Naive thymus-derived CD4-positive, alpha-beta T cell (primary cell): ENCODE measurements at places on chromosomes 7 and 10. TPM values are rescaled to one million over a fixed set of nuclear protein-coding genes. Genes with fewer than 3 reads are reported as not detected.

DNA sequence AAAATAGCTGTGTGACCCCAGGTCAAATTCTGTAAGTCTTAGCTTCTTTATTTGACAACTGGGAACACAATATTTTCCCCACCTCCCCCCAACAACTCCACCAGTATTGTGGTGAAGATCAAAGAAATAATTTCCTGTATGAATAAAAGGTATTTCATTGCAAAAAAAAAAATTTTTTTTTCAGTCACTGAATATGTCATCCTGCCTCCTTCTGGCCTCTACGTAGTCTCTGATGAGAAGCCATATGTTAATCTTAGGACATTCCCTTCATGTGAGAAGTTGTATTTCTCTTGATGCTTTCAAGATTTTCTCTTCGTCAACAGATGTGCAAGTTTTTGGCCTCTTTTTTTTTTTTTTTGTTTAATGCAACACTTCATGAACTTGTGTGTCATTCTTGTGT, 33.0 kb downstream of the ZNF33A start:
- no peaks in the 10 kb centered on the region for H3K27me3 ChIP-seq
- no peak overlapping the region for H3K4me3 ChIP-seq
- no peak for DNase-seq
- no peak overlapping the region for H3K27ac ChIP-seq
- no peaks in the 10 kb centered on the region for H3K36me3 ChIP-seq

- H3K4me3 ChIP-seq: no peak overlapping the region
- no peaks in the 10 kb centered on the region for H3K36me3 ChIP-seq
- no peaks in the 10 kb centered on the region for H3K27me3 ChIP-seq
- no peak for DNase-seq
- H3K4me1 ChIP-seq: no peaks in the 10 kb centered on the region
These were observed 321.7 kb downstream of the PRPF18 start for GRCh38 chr10:13908475-13908874.

DNA sequence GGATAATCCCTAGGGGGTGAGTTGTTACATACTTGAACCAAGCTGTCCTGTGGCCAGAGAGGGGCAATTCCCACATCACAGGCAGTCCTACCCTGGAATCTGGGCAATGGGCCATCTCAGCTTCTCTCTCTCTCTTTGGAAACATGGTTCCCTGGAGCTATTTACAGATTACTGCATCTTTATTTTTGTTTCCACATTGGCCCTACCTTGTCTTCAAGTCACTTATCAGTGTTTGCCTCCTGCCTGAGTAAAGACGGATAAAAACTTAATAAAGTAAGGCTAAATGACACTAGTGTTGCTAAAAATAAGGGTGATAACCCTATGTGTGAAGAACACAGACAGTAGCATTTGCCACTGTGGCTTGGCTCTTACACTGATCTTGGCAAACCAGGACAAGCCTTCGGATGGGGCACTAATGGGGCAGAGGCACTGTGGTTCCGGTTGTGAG, 228.2 kb downstream of the GFRA1 start:
- H3K4me1 ChIP-seq: no peaks in the 10 kb centered on the region
- H3K27me3 ChIP-seq: no peaks in the 10 kb centered on the region
- no peaks in the 10 kb centered on the region for H3K36me3 ChIP-seq

DNA sequence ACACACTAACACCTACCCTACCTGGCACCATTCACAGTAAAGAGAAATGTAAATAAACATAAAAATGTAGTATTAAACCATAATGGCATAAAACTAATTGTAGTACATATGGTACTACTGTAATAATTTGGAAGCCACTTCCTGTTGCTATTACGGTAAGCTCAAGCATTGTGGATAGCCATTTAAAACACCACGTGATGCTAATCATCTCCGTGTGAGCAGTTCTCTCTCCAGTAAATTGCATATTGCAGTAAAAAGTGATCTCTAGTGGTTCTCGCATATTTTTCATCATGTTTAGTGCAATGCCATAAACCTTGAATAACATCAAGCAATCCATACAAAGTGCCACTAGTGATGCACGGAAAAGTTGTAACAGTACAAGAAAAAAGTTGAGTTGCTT, 75.4 kb downstream of the CFTR start:
- H3K27ac ChIP-seq: no peak overlapping the region
- H3K4me1 ChIP-seq: no peaks in the 10 kb centered on the region
- H3K36me3 ChIP-seq: no peaks in the 10 kb centered on the region
- H3K27me3 ChIP-seq: no peaks in the 10 kb centered on the region
- no peak for DNase-seq
- no peak overlapping the region for H3K4me3 ChIP-seq

DNA sequence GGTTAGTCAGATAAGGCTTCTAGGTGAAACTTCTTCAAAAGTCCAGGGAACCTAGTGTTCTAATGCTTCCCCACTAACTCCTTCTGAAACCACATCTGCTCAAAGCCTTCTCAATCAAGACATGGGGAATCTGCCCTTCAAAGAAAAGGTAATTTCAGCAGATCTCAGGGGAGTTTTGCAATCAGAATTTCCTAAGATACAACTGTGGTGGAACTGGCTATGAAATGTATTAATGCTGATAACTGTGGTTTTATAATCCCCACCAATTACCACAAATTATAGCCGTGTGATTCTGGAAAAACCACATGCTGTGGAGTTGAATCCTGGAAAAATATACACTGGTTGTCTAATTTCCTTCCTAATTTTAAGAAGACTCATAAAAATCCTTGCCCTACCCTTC, 233.8 kb downstream of the SORCS1 start:
- DNase-seq: no peak
- H3K36me3 ChIP-seq: no peaks in the 10 kb centered on the region

GRCh38 chr10:11631890-11632587, 20.6 kb upstream of the USP6NL start:
- no peaks in the 10 kb centered on the region for H3K27me3 ChIP-seq
- DNase-seq: peak; percentile 42
- no peaks in the 10 kb centered on the region for H3K36me3 ChIP-seq
- H3K4me3 ChIP-seq: peak overlapping the region; percentile 9
- no peaks in the 10 kb centered on the region for H3K4me1 ChIP-seq

The TSPAN12 gene
- not detected for total RNA-seq

- no peaks in the 10 kb centered on the region for H3K36me3 ChIP-seq
- H3K27me3 ChIP-seq: no peaks in the 10 kb centered on the region
- no peak overlapping the region for H3K4me3 ChIP-seq
- DNase-seq: no peak
These were observed 222.2 kb upstream of the SH2B2 start for GRCh38 chr7:102064361-102065025.

DNA sequence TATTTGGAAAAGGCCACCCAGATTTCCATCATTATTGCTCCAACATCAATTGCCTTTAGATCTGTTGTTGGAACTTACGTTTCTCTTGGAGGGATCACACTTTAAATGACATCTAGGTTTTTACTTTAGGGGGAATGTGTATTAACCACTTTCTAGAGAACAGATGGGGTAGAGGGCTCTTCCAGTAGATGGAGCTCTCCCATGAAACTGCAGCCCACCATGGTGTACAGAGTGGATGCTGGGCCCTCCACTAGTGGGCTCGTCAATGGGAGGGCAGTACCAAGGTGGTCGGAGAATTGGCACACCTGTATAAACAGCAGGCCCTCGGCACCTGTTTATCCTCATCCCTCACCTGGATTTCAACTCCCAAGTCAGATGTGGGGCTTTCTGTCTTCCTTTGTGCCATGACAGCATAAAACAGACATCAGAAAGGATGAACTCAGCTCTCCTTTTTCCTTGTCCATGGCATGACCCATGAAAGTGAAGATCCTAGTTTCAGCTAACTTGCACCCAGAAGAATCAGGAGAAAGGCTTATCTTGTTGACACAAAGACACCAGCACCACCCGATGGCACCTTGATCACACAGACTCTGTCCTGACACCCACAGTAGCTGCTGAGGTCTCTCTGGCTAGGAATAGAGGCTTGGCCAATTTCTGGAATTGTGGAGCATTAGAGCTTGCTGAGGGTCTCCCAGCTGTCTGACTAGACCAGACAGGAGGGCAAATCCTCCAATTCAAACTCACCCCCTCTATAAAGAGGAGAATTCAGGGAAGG, 150.5 kb downstream of the CYP26A1 start:
- H3K4me3 ChIP-seq: no peak overlapping the region
- no peaks in the 10 kb centered on the region for H3K36me3 ChIP-seq
- no peak overlapping the region for H3K27ac ChIP-seq
- H3K4me1 ChIP-seq: no peaks in the 10 kb centered on the region
